ENCODE measurements at places on chromosomes 2 and 18.
A peak's percentile ranks its signal among the peaks of the same experiment; 100 is the strongest.

DNA sequence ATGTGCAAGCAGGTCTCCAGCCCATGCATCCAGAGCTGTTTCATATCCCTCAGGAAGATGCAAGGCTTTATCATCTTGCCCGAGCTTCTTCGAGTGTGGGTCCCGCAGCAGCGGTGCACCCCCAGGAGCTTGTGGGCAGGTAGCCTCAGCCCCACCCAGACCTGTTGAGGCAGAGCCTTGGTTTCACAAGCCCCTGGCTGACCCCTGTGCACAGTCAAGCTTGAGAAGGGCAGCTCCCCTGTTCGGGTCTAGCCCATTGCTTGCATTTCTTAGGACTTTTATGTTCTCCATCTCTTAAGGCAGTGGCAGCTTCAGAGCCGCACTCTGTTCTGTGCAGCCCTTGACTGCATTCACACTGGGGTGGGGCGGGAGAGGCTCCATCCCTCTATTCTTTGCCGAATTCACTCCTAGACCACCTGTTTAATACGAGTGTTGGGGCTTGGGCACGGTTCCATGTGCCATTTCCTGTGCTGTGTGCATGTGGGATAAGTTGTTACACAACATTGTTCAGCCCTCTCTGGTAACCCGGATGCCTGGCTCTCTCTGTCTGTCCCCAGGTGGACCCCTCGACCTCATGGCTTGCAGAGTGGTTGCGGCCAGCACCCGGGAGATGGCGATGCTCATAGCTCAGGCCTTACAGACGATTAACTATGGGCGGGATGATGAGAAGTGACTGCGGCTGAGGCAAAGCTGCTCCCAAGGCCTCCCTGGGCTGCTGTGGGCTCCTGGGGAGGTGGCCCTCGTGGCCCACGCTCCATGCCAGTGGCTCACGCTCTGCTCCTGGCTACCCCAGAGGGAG lies 48.7 kb downstream of the IMPA2 start:
- no peak for DNase-seq

DNA sequence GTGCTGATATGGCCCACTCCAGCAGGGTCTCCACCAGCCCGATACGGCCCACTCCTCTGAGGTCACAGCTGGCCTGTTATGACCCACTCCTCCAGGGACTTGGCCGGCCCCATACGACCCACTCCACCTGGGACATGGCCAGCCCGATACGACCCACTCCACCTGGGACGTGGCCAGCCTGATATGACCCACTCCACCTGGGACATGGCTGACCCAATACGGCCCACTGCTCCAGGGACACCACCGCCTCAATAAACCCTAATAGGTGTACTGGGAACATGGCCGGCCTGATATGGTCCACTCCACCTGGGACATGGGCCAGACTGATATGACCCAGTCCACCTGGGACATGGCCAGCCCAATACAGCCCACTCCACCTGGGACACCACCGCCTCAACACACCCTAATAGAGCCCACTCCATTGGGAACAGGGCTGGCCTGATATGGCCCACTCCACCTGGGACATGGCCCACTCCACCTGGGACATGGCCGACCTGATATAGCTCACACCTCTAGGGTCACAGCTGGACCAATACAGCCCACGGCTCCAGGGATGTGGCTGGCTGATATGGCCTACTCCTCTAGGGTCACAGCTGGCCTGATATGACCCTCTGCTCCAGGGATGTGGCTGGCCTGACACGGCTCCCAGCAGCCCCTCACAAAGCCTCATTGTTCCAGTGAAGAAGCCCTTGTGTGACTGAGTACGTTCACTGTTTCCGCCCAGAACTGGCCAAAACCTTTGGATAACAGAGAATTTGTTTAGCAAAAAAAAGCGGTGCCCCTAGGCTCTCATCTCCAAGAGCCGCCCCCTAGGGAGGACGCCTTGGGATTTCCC lies 245.6 kb downstream of the HDAC4 start:
- no peak for DNase-seq

DNA sequence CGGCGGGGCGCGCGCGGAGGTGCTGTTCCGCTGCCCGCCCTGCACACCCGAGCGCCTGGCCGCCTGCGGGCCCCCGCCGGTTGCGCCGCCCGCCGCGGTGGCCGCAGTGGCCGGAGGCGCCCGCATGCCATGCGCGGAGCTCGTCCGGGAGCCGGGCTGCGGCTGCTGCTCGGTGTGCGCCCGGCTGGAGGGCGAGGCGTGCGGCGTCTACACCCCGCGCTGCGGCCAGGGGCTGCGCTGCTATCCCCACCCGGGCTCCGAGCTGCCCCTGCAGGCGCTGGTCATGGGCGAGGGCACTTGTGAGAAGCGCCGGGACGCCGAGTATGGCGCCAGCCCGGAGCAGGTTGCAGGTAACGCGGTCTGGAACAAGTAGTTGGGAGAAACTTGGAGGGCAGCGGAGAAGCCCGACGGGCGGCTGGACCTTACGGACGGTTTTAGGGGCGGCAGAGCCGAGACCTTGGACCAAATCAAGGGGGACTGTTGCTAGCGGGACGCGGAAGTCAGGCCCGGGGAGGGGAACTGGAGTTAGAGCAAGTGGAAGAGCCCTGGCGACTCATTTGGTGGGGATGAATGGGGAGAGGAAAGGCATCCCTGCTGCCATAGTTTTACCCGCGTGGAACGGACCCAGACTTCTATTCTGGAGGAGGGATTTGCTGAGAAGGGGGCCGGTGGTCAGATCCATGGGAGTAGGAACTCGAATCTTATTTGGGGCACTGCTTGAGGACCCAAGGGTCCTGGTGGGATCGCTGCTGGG lies 573 bp downstream of the IGFBP2 start:
- DNase-seq, result peak; percentile 36

- DNase-seq, result no peak
Observed at GRCh38 chr2:23698116-23698693, 228.7 kb downstream of the ATAD2B start.

DNA sequence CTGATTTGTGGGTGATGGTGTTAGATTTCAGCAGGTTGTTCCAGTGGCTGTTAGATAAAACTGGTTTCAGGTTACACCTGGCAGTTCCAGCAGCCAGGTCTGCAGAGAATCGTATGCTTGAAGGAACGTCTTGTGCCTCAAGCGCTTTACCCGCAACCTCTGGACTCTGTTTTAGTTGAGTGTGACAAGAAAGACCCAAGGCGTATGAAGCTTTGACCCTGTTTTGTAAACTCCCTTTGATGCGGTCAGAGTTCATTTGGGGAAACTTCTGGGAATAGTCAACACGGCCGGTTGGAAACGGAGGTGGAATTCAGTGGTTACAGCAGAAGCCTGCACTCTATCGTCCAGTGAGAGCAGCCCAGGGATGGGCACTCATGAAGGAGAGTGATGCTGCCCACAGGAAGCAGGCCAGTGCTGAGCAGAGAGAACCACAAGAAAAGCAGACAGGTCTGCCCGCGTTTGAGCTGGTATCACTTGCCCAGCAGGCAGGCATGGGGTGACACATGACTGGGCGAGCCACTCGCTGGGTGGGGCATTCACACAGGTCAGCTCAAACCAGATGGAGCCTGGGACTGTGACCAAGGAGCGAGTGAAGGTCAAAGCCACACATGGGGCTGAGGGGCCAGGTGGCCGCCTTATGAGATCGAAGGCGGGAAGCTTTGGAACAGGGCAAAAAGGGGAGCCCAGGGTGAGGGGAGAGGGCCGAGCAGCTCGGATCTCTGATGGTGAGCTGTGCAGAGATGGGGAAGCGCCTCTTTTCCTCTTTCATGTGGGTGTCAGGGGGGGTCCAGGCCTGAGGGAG lies 99.6 kb upstream of the MBOAT2 start:
- peak; percentile 81 for DNase-seq

GRCh38 chr18:75124551-75124950 lies 84.4 kb downstream of the PTGR3 start:
- no peak for DNase-seq

DNA sequence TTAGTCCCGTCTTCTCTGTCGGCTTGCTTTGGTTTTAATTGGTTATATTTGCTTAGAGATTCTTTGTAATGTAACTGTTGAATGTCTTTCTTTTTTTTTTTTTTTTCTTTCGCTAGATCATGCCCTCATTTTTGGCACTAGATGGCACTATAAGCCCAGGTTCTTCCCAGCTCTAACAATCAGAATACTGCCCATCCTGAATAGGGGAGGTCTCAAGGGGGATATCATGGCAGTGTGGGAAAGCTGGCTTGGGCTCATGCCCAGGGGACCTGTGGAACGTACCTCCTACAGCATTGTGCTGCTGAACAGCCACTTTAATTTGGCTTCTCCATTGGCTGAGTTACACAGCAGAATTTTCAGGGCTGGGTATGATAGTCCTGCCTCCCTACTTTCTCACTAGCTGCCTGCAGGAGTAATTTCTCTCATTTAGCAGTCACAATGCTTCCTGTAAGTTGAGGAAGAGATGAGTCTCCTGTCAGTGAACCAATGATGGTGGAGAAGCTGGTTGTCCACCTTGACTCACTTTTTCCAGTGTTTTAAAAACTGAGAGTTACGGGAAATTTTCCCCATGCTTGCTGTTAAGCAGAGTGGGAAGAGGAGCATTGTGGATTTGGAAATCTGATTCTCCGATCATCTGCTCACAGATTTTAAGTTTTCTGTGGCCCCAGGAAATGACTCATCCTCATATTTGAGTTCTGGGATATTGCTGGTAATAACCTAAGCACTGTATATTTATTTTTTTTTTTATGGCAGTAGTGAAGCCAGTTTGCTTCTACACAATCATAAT lies 47.2 kb downstream of the RAD51AP2 start:
- DNase-seq, result peak; percentile 54

GRCh38 chr2:86393521-86394491 lies 47.4 kb upstream of the KDM3A start:
- no peak for DNase-seq

DNA sequence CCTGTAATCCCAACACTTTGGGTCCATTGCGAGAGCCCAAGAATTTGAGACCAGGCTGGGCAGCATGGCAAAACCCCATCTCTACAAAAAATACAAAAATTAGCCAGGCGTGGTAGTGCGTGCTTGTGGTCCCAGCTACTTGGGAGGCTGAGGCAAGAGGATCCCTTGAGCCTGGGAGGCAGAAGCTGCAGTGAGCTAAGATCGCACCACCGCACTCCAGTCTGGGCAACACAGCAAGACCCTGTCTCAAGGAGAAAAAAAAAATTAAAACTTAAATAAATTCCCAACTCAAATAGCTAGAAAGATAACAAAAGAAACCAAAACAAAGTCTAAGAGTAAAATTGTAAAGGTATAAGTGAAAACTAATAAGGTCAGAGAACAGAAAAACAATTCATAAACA lies 6.2 kb downstream of the ASXL2 start:
- DNase-seq, result no peak

- DNase-seq, result no peak
Observed at GRCh38 chr2:49812730-49813129, 658.4 kb upstream of the FSHR start.

DNA sequence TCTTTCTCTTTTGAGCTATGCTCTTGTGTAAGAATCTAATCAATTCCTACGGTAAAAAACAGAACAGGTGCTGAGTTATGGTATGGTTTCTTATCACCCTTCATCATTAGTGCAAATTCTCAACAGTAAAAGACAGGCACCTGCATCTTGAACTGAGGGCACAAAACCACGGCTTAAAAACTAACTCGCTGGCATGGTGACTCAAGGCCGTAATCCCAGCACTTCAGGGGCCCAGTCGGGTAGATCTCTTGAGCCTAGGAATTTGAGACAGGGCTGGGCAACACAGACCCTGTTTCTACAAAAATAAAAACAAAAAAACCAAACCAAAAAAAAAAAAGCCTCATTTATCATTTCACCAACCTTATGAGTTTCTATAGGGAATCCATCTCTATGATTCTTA lies 33.3 kb downstream of the THAP4 start:
- DNase-seq, result no peak

DNA sequence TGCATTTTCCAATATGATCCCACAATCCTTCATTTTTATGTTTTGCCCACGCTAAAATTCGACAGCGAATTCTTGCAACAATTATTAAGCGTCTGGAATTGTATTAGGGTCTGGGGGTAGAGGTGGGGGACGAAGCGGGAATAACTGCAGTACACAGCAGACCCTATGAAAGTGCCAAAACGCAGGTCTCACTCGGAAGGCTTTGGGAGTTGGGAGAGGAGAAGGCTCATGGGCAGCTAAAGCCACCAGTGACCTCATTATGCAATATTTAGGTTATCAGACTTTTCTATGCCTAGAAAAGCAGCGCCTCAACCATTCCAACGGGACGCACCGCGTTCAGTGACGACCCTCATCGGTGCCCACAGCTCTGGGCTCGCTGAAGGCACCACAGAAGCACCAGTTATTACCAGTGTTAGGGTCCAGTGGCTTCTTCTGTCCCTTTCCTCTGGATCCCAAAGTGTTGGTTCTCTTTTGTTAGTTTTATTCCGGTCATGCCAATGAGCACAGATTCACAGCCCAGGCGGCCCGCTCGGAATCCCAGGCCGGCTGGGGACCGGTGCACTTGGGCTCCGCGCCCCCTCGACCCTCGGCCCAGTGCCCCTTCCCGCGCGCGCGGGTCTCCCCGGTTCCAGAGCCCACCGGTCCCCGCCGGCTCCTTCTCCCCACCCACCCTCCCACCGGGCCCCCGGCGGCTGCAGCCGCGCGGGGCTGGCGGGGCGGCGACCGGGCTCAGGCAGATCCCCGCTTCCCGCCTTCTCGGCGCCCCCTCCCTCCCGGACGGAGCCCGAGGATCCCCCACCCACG lies 737 bp upstream of the MAPK4 start:
- DNase-seq, result no peak

DNA sequence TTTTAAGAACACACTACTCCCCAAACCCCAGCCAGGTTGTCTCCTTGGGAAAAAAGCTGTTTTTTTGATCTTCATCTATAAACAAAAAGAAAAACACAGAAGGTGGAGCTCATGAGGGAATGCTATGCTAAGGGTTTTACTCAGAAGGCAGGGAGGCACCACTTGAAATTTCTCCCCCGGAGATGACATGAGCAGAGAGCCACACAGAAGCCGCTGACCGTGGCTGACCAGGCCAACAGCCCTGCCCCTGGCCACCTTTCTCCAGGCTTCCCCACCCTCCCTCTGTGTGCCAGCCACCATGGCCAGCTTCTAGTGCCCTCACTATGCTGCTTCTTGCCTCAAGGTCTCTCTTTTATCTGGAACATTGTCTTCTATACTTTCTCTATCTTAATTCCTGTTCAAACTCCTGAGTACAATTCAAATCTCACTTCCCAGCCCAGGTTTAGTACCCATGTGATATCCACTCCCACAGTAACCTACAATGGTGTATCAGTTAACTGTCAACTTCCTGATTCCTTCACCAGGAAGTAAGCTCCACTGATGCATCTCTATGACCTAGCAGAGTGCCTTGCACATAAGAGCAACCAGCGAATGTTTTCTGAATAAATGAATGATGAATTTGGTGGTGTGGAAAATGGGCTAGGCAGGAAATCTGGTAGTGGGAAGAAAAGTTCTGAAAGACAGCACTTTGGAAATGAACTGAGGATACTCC lies 15.3 kb downstream of the LAPTM4A start:
- no peak for DNase-seq

- DNase-seq, result no peak
Observed at GRCh38 chr2:99980176-99980575, 162.2 kb downstream of the AFF3 start.

- no peak for DNase-seq
Observed at GRCh38 chr18:55346961-55347740, 240.8 kb downstream of the TCF4 start.

GRCh38 chr2:68431316-68431972 lies 35.6 kb downstream of the FBXO48 start:
- DNase-seq, result no peak

All from mesenchymal stem cell (in vitro differentiated cells and primary cell).